ENCODE measurements at places on chromosomes 5 and 9.
A peak's percentile ranks its signal among the peaks of the same experiment; 100 is the strongest.

DNA sequence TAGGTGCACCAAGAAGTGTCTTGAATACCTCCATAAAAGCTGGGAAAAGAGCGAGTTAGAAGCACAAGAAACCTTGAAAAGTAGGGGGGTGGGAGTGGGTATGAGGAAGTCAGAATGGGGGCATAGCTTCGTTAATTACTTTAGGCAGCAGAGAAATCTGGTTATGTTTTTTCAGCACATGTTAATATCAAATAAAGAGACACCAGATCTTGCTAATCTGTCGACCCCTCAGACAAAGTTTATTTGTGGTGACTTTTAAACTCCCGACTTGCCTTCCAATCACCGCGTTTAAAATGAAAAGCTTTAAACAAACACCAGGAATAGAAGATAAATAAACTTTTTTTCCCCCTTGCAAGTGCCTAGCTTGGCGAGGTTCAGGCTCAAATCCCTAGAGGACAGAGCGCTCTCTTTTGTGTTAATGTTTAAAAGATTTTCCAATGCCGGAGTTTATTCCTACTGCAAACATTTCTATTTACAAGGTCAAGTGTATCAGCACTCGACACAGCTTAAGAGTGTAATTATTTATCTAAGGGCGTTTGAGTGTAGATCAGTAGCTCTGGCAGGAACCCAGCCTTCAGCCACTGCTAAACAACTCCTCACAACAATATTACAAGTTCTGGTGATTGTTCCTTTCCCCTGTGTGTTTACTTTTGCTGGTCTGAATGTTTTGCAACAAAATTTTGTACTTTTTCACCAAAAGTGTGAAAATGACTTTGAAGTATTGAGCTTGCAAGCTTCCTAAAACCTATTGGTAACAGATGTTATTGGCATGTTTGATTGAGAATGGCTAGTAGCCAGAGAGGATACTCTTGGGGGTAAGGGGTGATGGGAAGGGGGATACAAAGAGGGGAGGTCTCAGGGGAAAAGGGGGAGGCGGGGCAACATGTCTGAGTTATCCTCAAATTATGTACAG lies 3.8 kb downstream of the GAS1 start:
- DNase-seq, result peak; percentile 67

GRCh38 chr9:133846483-133847090 lies 108.4 kb upstream of the SARDH start:
- DNase-seq, result no peak

DNA sequence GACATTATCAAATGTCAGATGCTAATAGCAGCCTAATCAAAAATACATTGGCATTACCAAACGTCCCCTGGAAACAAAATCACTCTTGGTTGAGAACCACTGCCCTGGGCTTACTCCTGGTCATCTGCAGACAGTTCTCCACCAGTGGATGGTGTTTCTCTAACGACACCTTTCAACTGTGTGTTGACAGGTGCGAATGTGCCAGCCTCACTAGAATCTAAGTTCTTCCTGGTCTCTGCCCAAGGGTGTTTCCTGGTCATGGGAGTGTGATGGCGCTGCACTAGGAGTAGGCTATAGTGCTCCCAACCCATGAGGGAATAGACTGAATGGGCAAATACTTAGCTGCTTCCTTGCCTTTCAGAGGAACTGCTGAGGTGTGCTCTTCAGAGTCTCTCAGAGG lies 105.9 kb downstream of the MRPS27 start:
- no peak for DNase-seq

GRCh38 chr9:70954596-70955143 lies 166.8 kb downstream of the TRPM3 start:
- no peak for DNase-seq

GRCh38 chr5:72427488-72428437 lies 79.4 kb downstream of the ZNF366 start:
- DNase-seq, result no peak
